ENCODE measurements at places on chromosomes 7 and 10.

GRCh38 chr10:31932838-31933237 is 4.2 kb upstream of the ARHGAP12 start:
- no peak for DNase-seq

GRCh38 chr7:39446546-39446945 is 119.7 kb upstream of the YAE1 start:
- no peak for DNase-seq

- DNase-seq: no peak
Observed at GRCh38 chr7:44565795-44566559, 7.7 kb downstream of the DDX56 start.

GRCh38 chr7:1029637-1030443 is 14.5 kb upstream of the GPR146 start:
- no peak for DNase-seq
